ENCODE measurements at places on chromosomes 6 and 20.

- no peak for DNase-seq
Observed at GRCh38 chr20:21564127-21564773, 50.4 kb upstream of the NKX2-2 start.

GRCh38 chr20:61771805-61772350, 293.8 kb downstream of the TAF4 start:
- no peak for DNase-seq

GRCh38 chr20:32582659-32583580, 2.2 kb downstream of the NOL4L start:
- no peak for DNase-seq

- peak; percentile 68 for DNase-seq
Observed at GRCh38 chr6:116531675-116532570, 13.6 kb downstream of the TRAPPC3L start.

DNA sequence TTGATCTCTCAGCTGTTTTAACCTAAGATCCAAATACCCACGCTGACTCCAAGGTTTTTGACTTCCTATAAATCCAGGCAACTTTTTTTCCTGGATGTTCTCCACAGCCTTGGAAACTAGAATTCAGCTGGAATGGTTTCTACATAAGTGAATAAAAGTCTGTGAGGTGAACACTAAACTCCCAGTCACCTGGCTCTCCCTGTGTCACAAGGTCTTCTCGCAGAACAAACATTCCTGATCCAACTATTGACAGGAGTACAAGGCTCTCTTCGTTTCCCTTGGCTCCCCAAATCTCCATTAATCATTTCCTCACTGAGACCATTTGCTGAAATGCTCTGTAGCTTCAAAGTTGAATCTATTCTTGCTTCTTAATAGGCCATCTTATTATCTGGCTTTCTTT, 265.7 kb downstream of the ADGRG6 start:
- DNase-seq: no peak

DNA sequence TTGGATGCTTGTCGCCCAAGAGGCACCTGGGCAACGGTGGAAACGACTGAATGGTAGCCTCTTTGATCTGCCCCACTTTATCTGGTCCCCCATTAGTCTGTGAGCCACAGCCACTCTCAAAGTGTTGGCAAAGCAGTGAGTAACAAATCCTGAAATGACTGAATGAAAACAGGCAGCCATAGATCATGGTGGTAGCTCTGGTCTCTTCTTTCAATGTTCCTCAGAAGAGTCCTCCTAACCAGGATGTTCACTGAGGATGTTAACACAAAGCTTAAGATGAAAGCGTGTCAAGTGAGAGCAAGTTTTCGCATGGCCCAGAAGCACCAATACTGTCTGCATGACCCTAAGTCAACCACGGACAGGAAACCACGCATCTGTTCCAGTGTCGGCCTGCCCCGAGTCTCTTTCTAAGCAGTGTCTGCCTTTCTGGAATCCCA, 107.3 kb downstream of the IRF4 start:
- no peak for DNase-seq

GRCh38 chr6:33875141-33875581, 71.4 kb upstream of the MLN start:
- DNase-seq: no peak

- DNase-seq: no peak
Observed at GRCh38 chr6:53461041-53461656, 83.8 kb downstream of the GCLC start.

- no peak for DNase-seq
Observed at GRCh38 chr20:59171986-59172385, 8.4 kb downstream of the ZNF831 start.

Data from dermis microvascular lymphatic vessel endothelial cell (primary cell).